Astrocyte (in vitro differentiated cells and primary cell): ENCODE measurements at places on chromosomes 4 and X. TPM values are rescaled to one million over a fixed set of nuclear protein-coding genes. Genes with fewer than 3 reads are reported as not detected.

The FMR1NB gene
- total RNA-seq = not detected in 2 replicates

The GPRASP2 gene
- total RNA-seq = 9.1 and 10.1 TPM in 2 replicates

The H2BW2 gene
- not detected in 2 replicates for total RNA-seq

The USO1 gene
- 104 and 105 TPM in 2 replicates for total RNA-seq

The CCDC110 gene
- 0.39 and 1.2 TPM in 2 replicates for total RNA-seq

The SOWAHD gene
- total RNA-seq = 0.54 TPM in 1 of 2 replicates, not detected in the other

The ARHGAP24 gene
- 1.8 and 2.1 TPM in 2 replicates for total RNA-seq

The MUC7 gene
- not detected in 2 replicates for total RNA-seq

The HTT gene
- 62.8 and 65.2 TPM in 2 replicates for total RNA-seq

The WNK3 gene
- 6.2 and 8.4 TPM in 2 replicates for total RNA-seq

The ART3 gene
- total RNA-seq = not detected in 2 replicates

The RPA4 gene
- 0.48 and 0.82 TPM in 2 replicates for total RNA-seq

The MAGEA8 gene
- total RNA-seq = not detected in 2 replicates

The AMTN gene
- total RNA-seq = not detected in 2 replicates

The NPY2R gene
- 0.09 TPM in 1 of 2 replicates, not detected in the other for total RNA-seq
